ENCODE measurements at places on chromosomes 2 and 18.

- no peak for DNase-seq
Observed at GRCh38 chr2:42124011-42124785, 45.0 kb upstream of the EML4 start.

- DNase-seq: no peak
Observed at GRCh38 chr2:240788482-240788881, 31.5 kb downstream of the KIF1A start.

DNA sequence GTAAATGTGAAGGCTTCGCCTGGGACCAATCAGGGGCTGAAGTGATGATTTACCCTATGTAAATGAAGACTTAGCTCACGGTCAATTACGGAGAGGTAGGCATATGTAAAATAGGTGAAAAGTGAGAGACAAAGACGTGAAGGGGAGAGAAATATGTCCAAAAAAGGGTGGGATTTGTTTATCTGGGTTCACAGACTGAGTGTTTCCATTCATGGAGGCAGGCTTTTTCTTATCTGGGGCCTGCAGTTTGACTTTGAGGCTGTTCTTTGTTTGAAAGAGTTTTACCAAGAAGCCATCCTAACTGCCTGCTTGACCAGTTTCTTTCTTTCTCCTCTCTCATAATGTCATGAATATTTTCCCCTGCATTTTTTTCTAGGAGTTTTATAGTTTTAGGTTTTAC, 202.7 kb downstream of the NYAP2 start:
- DNase-seq: no peak

GRCh38 chr2:23291239-23291638, 93.7 kb upstream of the KLHL29 start:
- DNase-seq: no peak

GRCh38 chr18:74377776-74378175, 62.1 kb downstream of the C18orf63 start:
- no peak for DNase-seq

DNA sequence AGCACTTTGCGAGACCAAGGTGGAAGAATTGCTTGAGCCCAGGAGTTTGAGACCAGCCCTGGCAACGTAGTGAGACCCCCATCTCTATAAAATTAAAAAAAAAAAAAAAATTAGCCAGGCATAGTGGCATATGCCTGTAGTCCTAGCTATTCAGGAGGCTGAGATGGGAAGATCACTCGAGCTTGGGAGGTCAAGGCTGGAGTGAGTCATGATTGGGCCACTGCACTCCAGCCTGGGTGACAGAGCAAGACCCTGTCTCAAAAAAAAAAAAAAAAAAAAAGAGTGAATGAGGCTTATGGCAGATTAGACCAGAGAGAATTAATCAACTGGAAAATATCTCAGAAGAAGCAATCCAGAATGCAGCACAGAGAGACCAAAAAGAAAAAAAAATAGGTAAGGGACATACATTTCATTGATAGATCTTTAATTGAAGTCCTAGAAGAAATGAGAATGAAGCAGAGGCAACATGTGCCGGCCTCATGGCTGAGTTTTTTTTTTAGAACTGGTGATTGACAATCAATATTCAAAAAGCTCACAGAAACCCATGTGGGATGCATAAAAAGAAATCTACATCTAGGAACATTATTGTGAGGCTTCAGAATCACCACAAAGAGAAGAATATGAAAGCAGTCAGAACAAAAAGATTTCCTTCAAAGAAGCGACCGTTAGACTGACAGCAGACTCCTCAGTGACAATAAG, 32.2 kb upstream of the ELAC1 start:
- no peak for DNase-seq

DNA sequence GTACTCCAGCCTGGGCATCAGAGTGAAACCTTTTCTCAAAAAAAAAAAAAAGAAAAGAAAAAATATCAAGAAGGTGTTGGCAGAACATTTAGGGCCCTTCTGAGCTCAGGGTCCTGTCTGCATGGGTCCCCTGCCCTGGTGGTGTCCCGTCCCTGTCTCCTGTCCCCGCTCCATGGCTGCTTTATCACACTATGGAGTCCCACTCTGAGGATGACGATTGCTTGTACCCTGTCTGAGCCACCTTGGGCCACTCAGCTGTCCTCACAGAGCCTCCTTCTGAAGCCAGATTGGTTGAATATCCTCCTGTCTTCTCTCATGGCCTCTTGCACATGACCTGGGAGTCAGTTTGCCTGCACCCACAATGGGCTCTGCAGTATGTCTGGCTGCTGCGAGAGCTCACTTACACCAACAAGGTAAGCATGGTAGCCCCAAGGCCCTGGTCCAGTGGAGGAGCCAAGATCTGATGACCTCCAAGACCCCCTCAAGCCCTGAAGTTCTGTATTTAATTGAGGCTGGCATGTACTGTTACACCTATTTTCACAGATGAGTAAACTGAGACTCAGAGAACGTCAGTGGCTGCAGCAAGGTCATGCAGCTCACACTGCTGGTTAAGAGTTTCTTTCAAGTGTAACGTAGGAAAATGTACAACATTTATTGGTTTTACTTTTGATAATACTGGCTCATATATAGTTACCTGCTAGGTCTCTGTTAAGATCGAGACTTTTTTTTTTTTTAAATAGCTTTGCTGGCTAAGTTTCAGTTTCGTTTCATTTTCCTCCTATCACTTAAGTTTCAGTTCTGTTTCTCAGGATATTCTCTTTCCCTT, 16.9 kb upstream of the ZCCHC2 start:
- no peak for DNase-seq

- DNase-seq: no peak
Observed at GRCh38 chr2:222450021-222450420, 25.7 kb downstream of the SGPP2 start.

DNA sequence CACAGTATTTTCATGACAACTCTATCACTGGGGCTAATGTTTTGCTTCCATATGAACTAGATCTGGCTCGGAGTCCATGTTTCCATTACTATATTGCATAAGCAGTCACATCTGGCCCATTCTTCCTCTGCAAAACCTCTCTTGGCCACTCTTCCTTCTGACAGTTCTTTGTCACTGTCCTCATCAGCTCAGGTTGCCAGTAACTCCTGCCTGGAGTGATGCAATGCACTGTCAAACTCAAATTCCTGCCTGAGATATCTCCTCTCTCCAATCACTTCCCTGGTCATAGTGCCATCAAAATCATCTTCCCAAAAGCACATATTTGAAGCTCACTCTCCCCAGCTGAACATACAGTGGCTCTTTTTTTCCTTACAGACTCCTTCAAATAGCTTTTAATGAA, 66.1 kb downstream of the COLEC12 start:
- no peak for DNase-seq

DNA sequence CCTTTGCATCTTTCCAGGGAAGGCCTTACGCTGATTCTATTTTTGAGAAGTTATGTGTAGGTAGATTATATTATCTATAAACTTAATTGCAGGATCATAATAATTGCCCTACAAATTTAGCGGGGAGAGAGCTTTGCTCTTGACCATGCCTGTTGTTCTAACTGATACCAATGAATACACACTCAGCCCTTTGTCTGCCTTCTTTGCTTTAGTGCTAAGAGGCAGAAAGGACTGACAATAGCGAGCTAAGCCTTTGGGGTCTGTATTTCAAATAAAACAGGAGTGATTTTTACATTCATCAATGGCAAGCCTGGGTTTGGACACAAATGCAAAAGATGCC, 115.3 kb upstream of the STON1 start:
- no peak for DNase-seq

DNA sequence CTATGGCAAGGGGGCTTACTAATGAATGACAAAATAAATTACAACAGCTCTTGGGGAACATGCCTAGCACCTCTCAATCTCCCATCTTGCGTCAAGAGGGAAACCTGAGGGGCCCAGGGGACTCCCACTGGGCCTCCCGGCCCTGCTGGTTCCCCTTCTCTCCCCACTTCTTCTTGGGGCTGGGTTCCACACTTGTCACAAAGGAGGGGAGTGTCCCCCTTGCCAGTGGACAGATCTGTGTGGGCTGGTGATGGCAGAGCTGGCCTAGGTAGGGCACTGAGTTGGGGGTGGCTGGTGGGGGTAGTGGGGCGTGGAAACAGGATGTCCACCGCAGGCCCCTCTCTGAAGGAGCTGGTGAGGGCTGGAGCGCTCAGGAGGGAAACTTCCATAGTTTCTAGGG, 184.0 kb upstream of the HAAO start:
- DNase-seq: no peak

DNA sequence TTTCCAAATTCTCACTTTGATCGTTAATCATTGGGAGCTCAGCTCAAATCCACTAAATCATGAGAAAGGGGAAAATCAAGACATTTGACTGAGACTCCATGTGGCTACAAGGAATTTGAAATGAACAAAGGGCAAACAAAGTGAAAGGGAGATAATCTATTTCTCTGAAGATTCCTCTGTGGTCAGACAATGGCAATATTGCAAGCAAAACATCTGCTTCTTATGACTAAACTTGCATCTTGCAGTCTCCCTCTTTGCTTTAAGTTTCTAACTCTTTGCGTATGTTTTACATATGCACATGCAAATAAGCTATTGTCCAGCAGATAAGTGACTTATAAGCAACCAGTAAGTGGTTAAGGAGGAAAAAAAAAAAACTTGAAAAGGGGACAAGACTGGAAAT, 299.1 kb upstream of the NXPH2 start:
- DNase-seq: no peak

DNA sequence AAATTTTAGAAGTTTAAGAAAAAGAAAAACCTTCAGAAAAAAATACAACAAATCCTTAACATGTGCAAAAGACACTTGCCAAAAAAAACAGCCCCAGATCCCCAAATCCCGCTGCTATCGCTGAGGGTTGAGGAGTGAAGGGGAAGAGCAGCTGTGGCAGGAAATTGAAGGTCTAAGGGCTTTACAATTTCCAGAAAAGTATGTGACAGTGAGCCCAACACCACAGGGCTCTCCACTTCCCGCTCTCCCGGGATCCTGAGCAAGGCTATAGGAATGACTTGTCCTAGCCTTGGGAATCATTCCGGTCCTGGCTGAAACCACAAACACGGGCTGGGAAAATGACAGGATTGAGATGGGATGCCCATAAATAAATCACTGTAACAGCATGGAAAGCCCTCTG, 191.4 kb downstream of the TMEM163 start:
- no peak for DNase-seq

GRCh38 chr2:88024509-88024908, 8.2 kb upstream of the RNU2-63P start:
- no peak for DNase-seq

- DNase-seq: no peak
Observed at GRCh38 chr18:44920441-44920840, 239.8 kb downstream of the SETBP1 start.

- no peak for DNase-seq
Observed at GRCh38 chr2:148255929-148256328, 235.0 kb downstream of the MBD5 start.

DNA sequence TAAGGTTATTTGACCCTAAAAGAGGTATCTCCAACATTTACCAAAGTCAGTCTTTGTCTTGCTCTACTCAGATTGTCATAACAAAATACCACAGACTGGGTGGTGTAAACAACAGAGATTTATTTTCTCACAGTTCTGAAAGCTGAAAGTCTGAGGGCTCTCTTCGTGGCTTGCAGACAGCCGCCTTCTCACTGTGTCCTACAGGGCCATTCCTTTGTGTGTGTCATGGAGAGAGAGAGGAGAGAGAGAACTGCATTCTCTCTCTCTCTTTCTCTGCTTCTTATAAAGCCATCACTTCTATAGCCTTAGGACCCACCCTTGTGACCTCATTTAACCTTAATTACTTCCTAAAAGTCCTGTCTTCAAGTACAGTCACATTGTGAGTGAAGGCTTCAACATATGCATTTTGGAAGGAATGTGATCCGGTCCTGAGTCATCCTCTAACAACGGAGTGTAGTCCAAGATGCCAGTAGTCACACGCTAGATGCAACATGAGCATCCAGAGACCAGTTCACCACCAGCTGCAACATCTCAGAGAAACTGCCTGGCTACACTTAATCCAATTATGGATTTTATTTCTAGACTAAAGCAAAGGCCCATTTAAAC, 130.2 kb downstream of the CD226 start:
- DNase-seq: no peak
